Motor neuron (in vitro differentiated cells): ENCODE measurements at places on chromosomes 7 and 10. TPM values are rescaled to one million over a fixed set of nuclear protein-coding genes. Genes with fewer than 3 reads are reported as not detected.

The PCLO gene
- 10.0 and 12.4 TPM in 2 replicates for total RNA-seq

The BTBD16 gene
- total RNA-seq: not detected in 2 replicates

The ZNF273 gene
- total RNA-seq: 9.7 and 10.5 TPM in 2 replicates

The HMX2 gene
- not detected in 2 replicates for total RNA-seq

The MACC1 gene
- 0.28 and 1.1 TPM in 2 replicates for total RNA-seq

The KNDC1 gene
- total RNA-seq: 4.1 and 5.0 TPM in 2 replicates

The SEC23IP gene
- 31.6 and 44.7 TPM in 2 replicates for total RNA-seq

The AOC1 gene
- 1.2 TPM in 1 of 2 replicates, not detected in the other for total RNA-seq

The MET gene
- 4.2 and 5.4 TPM in 2 replicates for total RNA-seq

The CAV1 gene
- total RNA-seq: 2.2 and 2.4 TPM in 2 replicates

The CHCHD3 gene
- 112 and 137 TPM in 2 replicates for total RNA-seq

The INSYN2A gene
- total RNA-seq: 11.2 and 12.4 TPM in 2 replicates

The NME8 gene
- total RNA-seq: not detected in 2 replicates

The FAM25C gene
- total RNA-seq: not detected in 2 replicates

The CYTH3 gene
- total RNA-seq: 12.1 and 13.7 TPM in 2 replicates

The PTEN gene
- total RNA-seq: 62.9 and 64.9 TPM in 2 replicates

The EPHA1 gene
- total RNA-seq: 0.87 and 1.1 TPM in 2 replicates

The SLC26A3 gene
- not detected in 2 replicates for total RNA-seq

The AGK gene
- 34.0 and 34.1 TPM in 2 replicates for total RNA-seq

The TMEM213 gene
- total RNA-seq: 0.24 and 0.26 TPM in 2 replicates

The KAZALD1 gene
- total RNA-seq: 1.3 and 1.9 TPM in 2 replicates

The FKBP6 gene
- total RNA-seq: 0.26 TPM in 1 of 2 replicates, not detected in the other

The SVOPL gene
- 0.22 and 0.94 TPM in 2 replicates for total RNA-seq

The NRAP gene
- 0.87 and 1.0 TPM in 2 replicates for total RNA-seq

The SMO gene
- 6.9 and 7.6 TPM in 2 replicates for total RNA-seq
